ENCODE measurements at places on chromosomes 2 and 18.

- DNase-seq: no peak
Measured at GRCh38 chr2:223647258-223647952, 45.2 kb upstream of the SCG2 start.

GRCh38 chr18:45517181-45517741 is 98.0 kb upstream of the SLC14A2 start:
- DNase-seq: no peak

- DNase-seq: no peak
Measured at GRCh38 chr2:42438685-42439084, 55.1 kb downstream of the KCNG3 start.

DNA sequence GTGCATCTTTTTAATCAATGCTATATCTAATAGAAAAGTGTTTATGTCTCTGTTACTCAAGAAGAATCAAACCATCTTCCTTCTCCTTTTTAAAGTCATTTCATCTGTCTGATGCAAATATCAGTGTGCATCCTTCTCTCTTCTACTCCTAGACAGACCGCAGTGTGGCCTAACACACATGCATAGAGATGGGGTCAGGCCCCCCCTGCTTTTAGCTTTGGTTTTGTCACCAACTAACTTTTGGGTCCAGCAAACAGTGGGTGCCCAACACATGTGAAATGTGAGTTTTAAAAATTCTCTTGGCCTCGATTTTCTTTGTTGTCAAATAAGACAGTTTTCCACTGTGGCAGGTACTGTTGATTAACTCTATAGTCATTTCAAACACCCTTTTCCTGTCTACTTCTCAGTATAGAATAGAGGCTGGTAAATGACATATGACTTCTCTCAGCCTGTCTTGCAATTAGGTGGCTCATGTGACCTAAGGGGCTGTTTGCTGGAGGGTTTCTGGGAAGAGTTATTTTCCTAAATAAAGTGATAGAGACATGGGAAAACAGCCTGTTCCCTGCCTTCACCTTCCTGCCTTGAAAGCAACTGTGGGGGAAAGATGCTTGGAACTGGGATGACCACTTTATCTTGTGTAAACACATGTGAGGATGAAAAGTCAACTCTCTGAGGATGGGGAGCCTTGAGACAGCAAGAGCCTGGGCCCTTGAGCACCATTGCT is 65.7 kb upstream of the DARS1 start:
- DNase-seq: no peak

- no peak for DNase-seq
Measured at GRCh38 chr2:169010633-169011460, 20.3 kb downstream of the ABCB11 start.

- DNase-seq: no peak
Measured at GRCh38 chr2:15115776-15116175, 445.4 kb downstream of the NBAS start.
